ENCODE measurements at places on chromosomes 7 and 10.

DNA sequence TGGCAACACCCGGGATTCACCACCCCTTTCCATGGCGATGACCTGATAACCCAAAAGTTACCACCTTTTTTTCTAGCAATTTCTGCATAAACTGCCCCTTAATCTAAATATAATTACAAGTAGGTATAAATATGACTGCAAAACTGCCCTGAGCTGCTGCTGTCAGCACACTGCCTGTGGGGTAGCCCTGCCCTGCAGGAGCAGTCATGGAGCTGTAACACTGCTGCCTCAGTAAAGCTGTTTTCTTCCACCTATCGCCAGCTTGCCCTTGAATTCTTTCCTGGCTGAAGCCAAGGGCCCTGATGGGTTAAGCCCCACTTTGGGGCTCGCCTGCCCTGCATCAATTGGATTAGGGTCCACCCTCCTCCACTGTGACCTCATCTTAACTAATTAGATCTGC lies 368.8 kb downstream of the SFMBT2 start:
- no peak for DNase-seq

DNA sequence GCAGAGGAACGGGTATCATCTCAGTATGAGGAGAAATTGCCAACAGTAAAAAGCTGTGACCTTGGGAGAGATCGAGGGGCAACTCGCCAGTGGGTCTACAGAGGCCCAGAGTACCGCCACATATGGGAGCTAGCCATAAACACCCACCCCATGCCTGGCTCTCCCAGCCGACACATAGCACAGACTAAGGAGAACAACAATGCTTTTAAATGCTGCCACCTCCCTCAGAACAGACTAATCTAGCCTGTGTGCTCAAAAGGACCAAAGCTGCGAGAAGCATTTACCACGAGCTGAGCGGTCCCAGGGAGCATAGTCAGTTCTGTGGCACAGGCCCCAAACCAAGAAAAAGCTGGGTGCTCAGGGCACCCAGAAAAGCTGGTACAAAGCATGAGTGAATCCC lies 73.3 kb downstream of the LSM5 start:
- DNase-seq, result no peak

DNA sequence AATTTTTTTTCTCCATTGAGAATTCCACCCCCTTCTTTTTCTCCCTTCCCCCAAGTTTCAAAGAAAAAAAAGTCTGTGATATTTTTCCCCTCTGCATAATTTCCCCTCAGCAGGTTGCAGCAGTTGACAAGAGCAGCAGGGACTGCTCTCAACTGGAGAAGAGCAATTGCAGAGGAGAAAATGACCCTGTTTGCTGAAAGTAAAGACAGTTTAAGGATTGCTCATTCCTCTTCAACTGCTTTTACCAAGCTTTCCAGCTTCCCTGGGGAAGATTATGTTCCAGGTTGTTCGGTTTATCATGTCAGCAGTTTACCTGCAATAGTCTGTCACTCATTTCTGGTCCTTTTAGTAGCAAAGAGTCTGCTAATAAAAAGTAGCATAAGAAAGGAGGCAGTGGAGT lies 16.2 kb downstream of the AGK start:
- no peak for DNase-seq

DNA sequence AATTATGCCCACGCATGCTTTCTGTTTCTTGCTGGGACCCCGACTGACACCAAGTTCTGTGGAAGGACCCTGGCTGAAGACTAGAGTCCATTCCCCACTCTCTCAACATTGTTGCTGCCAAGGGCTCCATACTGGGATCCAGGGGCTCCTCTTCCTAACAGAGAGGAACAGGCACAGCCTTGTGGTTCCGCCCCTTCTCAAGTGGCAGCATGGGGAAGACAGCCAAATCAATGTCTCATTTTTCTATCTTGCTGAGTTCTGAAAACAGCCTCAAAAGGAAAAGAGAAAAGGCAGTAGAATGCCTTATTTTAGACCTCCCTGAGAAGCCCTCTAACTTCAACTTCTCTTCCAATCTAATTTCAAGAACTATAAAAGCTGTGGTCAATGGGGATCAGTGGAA lies 23.7 kb upstream of the LAMB1 start:
- DNase-seq, result no peak

DNA sequence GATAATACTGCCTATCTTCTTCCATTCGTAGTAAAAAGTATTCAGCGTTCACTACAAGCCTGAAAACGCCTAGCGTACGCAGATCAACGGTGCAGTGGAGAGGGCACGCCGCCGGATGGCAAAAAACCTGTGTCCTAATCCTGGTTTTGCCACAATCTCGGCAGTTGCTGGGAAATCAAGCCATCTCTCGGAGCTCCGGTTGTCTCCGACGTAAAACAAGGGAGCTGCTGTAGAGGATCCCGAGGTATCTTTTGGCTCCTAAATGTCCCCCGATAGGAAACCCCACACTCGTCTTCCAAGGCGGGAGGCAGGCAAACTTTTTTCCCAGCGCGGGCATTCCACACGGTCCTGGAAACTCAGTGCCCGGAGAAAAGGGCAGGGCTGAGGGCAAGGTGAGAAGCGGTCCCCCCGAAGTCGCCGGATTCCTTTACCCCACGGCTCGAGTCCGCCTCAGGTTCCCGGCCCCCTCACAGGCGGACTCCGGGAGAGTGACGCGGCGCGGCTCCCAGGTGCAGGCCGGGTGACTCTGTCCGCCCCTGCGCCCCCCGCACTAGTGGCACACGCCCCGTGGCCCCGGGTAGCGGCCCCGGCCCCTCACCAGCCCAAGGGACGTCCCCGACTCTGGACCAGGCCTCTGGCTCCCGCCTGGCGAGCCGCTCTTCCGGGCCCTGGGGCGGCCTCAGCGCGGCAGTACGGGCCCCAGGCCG lies 649 bp downstream of the IDE start:
- no peak for DNase-seq

DNA sequence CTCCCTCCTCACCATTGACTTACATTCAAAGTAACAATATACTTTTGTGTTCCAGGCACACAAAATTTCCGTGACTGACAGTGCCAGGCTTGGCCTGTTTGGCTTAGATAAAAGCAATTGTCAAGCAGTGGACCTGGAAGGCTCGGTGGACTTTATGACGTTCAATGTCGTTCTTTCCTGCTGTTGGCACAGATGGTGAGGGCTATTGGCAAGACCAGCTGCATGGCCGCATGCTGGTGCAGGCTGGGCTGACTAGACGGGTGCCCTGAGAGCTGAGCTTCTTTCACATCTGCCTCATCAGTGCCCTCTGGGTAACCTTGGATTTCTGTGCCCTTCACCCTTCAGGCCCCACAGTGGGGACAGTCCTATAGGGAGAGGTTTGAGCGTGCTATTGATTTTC lies 45.2 kb downstream of the WIPF3 start:
- no peak for DNase-seq

- no peak for DNase-seq
Observed at GRCh38 chr7:50659329-50659965, 94.2 kb upstream of the DDC start.

- DNase-seq, result no peak
Observed at GRCh38 chr10:1736144-1736971, 967 bp downstream of the ADARB2 start.

DNA sequence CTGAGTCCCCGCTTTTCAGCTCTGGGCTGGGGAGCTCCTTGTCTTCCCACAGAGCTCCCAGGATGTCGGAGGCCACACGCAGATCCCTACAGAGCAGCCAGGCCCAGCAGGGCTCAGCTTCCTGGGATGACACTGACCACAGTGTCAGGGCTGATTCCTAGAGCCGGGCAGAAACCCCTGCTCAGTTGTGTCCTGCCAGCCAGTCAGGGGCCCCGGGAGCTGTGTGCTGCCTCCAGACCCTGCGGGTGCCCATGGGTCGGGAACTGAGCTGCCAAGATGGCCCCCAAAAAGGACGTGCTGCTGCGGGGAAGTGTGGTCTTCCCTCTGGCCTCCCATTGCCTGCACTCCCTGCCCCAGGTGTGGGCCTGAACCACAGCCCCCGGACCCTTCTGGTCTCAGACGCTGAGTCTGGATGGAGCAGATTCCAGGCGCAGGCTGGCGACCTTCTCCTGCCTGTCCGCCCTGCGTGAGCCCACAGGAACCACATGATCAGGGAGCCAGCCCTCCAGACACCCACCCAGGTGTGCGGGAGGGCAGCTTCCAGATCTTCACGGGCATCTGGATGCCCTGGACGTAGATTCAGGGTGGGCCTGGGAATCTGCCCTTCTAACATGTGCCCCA lies 217.4 kb downstream of the MAD1L1 start:
- no peak for DNase-seq

DNA sequence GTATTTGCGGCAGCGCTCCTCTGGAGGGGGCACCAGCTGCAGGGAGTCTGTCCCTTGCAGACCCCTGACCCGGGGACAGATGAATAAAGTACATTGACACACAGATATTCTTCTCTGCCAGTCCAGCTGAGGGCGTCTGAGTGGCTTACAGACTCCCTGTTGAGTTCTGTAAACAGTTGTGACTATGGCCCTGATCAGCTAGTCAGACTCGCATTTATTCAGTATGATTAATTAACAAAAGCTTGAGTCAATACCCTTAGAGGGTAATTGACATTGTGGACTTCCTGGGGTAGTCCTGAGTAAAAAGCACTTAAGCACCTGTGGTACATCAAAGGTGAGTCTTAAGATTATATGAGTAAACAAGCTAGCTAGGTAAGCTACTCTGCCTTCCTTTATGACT lies 21.0 kb downstream of the ANKRD30A start:
- no peak for DNase-seq

GRCh38 chr10:63166742-63167258 lies 33.7 kb downstream of the NRBF2 start:
- no peak for DNase-seq

GRCh38 chr7:30430276-30430675 lies 48.3 kb downstream of the NOD1 start:
- no peak for DNase-seq

DNA sequence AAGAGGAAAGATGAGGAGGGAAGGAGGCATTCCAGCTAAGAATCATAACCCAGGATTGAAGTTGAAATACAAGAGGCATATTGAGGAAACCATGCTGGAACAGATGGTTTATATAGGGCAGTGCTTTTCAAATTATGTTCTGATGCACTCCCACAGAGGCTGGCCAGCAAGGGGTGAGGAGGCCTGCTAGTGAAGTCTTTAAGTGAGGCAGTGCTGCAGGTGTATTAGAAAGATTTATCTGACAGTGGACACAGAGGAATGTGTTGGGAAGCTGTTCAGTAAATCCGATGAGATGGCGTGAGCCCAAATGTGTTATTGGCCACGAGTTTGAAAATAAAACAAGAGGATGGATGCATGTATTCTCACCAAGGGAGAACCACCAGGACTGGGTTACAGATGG lies 28.6 kb downstream of the REEP3 start:
- DNase-seq, result no peak

GRCh38 chr10:113933894-113934532 lies 79.6 kb downstream of the NHLRC2 start:
- no peak for DNase-seq

DNA sequence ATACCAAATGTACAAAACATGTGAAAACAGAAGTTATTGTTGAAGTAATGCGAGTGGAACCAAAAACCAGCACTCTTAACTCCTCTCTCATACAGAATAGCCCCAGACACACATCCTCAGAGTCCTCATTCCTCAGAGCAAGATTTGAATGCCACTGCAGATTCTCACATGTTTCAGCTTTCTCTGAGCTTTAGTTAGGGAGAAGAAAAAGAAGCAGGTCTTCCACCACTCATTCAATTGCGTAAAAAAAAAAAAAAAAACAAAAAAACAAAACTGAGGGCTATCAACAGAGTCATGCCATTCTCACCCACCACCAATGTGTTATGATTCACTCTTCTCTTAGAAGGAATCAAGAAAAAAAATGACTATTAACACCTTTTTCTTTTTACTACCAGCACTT lies 287.7 kb downstream of the IPMK start:
- no peak for DNase-seq

- no peak for DNase-seq
Observed at GRCh38 chr10:104641187-104641936, at the start of gene SORCS3. Gene SORCS3, plus strand, starts transcription at chr10:104641290.

DNA sequence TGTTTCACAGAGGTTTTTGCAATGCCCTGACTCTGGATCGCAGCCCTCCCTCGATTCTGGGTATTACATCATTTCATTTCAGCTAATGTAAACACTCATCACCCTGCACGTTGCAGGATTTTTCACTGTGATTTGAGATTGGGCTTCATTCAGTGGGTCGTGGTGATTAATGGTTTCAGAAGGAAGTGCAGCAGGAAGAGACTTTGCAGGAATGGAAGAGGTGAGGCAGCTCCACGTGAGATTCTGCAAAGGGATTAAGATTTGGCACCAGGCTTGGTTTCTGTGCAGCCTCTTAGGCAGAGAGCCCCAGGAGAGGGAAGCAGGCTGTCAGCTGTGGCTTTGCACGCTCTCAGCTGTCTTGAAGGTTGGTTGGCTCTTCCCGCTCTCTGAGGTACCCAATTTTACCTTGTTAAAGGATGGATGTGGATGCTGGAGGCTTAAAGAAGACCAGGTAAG lies 95.2 kb downstream of the PLCE1 start:
- no peak for DNase-seq

DNA sequence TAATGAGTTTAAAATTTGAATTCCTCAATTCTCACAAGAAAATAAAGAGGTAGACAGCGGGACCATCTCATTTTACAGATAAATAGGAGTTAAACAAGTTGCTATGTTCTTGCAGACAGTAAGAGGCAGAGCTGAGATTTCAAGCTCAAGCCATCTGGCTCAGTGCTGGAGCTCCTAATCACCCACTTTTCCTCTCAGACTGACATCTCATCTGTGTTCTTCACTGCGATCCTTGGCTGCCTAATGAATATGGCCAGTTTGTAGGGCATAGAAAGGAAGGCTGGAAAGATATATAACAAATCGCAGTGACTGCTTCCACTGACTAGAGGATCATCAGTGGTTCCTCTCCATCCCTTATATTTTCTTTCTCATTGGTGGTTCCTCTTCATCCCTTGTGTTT lies 151.2 kb downstream of the MPP7 start:
- no peak for DNase-seq

DNA sequence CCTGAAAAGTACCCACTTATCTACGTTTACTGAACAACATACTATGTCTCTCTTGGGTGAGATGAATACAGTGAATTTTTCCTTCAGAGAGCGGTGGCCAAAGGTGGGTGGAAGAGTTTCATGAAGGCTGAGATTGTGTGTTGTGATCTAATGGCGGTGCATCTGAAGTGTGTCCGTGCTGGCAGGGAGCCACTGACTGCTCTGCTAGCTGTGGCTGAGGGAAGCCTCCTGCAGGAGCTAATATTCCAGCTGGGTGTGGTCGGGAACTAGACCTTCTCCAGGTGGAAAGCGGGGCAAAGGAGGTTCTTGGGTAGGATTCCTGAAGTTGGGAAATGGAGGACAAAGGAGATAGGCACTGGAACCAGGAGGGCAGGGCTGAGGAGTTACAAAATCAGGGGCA lies 69.2 kb upstream of the GRB10 start:
- DNase-seq, result no peak
